ENCODE measurements at places on chromosomes 5 and 9.

GRCh38 chr5:38008198-38008597 lies 168.4 kb upstream of the GDNF start:
- no peak for DNase-seq

- DNase-seq = no peak
Measured at GRCh38 chr5:76319673-76320072, 83.4 kb upstream of the IQGAP2 start.

DNA sequence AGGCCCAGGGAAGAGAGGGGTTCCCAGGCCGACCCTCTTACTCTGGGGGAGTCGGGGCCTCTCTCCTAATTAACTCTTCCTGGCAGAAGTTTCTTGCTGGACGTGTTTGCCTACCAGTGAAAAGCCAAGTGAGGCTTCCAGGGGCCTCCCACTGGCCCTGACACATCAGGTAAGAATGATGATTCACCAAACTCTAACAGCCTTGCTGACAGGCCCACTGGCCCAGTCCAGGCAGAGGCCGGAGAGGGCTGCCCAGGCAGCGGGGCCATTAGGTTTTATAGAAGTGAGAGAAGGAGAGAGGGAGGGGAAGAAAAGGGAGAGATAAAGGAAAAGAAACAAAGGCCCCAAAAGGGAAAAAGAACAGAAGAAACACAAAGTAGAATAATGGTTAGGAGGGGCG lies 50.8 kb upstream of the FOXE1 start:
- no peak for DNase-seq

GRCh38 chr5:158079097-158079496 lies 220.2 kb upstream of the CLINT1 start:
- no peak for DNase-seq

- DNase-seq = no peak
Measured at GRCh38 chr5:131821221-131821620, 24.4 kb upstream of the FNIP1 start.

DNA sequence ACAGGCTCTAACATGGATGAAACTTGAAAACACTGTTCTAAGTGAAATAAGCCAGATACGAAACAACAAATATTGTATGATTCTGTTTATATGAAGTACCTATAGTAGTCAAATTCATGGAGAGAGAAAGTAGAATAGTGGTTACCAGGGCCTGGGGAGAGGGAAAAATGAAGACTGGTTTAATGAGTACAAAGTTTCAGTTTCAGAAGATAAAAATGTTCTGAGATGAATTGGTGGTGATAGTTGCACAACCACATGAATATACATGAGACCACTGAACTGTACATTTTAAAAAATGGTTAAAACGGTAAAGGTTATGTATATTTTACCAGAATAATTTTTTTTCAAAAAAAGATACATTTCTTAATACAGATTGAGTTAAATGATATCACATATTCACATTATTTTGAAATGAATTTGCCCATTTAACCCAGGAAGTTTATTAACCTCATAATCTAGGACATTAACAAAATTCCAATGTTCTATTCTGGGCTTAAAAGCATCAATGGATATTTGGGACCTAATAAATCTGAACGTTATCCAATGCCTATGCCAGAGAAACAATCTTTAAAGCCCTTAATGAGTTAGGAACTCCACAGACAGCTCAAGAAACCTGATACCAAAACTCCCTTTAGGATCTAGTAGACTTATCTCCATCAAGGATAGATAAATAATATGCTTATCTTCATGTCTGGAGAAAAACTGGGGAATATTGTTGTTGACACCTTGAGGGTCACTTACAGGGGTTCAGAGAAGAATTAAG lies 521.3 kb downstream of the EFNA5 start:
- no peak for DNase-seq

GRCh38 chr5:135642488-135642870 lies 63.7 kb upstream of the CXCL14 start:
- no peak for DNase-seq

DNA sequence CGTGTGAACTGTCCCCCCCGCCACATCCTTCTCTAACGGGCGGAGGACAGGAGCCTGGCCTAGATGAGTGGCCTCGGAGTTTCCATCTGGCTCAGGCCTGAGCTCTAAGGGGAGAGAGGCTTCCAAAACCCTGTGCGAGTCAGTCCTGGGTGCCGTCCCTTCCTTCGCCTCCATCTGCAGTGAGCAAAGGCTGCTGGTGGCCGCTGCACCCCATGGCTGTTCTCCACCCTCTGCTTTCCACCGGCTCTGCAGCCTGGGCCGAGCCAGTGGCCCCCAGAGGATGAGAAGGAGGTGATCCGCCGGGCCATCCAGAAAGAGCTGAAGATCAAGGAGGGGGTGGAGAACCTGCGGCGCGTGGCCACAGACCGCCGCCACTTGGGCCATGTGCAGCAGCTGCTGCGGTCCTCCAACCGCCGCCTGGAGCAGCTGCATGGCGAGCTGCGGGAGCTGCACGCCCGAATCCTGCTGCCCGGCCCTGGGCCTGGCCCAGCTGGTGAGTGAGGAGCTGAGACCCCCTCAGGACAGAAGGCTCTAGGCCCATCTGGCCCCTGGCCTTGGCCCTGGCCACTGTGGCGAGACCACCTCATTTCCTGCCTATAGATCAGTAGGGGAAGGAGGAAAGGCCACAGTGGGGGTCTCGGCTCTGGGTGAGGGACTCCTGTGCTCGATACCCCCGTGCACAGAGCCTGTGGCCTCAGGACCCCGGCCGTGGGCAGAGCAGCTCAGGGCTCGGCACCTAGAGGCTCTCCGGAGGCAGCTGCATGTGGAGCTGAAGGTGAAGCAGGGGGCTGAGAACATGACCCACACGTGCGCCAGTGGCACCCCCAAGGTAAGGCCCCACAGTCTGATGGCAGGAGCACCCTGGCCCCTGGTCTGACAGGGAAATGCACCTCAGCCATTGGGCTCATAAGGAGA lies 3.0 kb downstream of the PKN3 start:
- peak; percentile 61 for DNase-seq

- DNase-seq = no peak
Measured at GRCh38 chr5:178530526-178530925, 59.7 kb downstream of the COL23A1 start.
